ENCODE measurements at places on chromosomes 6 and 20. TPM values are rescaled to one million over a fixed set of nuclear protein-coding genes. Genes with fewer than 3 reads are reported as not detected.

- no peak for DNase-seq
- peaks cover 94% of the 10 kb centered on the region for H3K36me3 ChIP-seq
- peaks cover 49% of the 10 kb centered on the region for H3K4me1 ChIP-seq
- peak overlapping the region; percentile 22 for H3K27ac ChIP-seq
- no peak overlapping the region for H3K4me3 ChIP-seq
Observed at GRCh38 chr20:45948261-45948733, 13.8 kb downstream of the PCIF1 start.

DNA sequence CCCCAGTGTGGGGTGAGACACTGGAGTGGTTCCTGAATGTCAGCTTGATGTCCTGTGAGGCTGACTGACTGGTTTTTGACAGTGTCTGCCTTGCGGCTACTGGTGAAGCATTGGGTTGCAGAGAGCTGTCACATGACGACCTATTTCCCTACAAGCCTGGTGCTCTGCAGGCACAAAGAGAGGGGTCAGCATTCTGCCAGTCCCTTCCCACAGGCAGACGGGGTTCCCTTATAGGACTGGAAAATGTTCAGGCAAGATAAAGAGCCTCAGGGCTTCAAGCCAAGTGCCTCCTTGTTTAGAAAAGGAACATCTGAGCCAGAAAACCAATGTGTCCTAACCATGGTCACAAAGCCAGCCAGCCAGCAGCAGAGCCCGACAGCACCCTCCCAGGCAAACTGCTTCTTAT lies 11.0 kb downstream of the LY86 start:
- DNase-seq = no peak
- H3K27ac ChIP-seq = no peak overlapping the region
- no peaks in the 10 kb centered on the region for H3K27me3 ChIP-seq
- H3K36me3 ChIP-seq = no peaks in the 10 kb centered on the region
- no peak overlapping the region for H3K4me3 ChIP-seq
- peaks cover 11% of the 10 kb centered on the region for H3K4me1 ChIP-seq

DNA sequence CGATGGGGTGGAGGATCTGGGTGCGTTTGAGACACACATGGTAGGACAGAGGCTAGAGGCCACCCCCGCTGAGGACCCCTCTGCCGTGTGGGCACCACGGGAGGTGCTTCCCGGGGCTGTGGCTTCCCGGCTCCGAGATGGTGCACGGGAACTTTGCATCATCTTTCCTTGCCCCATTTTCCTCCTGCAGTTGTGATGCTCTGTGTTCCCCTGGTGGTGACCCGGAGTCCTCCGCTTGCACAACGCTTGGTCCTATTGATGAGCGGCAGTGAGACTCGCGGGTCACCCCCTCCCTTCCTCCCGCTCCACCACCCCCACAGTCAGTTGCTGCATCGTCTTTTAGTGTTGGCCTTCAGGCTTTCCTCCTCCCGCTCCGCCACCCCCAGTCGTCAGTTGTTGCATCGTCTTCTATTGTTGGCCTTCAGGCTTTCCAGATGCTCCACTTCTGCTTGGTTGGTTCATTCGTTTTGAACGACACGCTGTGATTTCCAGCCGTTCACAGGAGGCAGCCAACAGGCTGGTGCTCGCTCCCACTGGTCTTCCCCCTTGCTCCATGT lies 37.3 kb downstream of the PYGB start:
- no peaks in the 10 kb centered on the region for H3K27me3 ChIP-seq
- H3K36me3 ChIP-seq = peaks cover 54% of the 10 kb centered on the region
- no peak overlapping the region for H3K4me3 ChIP-seq
- H3K27ac ChIP-seq = no peak overlapping the region

LHFPL5 gene
- total RNA-seq = not detected

CTCFL gene
- not detected for total RNA-seq

DNA sequence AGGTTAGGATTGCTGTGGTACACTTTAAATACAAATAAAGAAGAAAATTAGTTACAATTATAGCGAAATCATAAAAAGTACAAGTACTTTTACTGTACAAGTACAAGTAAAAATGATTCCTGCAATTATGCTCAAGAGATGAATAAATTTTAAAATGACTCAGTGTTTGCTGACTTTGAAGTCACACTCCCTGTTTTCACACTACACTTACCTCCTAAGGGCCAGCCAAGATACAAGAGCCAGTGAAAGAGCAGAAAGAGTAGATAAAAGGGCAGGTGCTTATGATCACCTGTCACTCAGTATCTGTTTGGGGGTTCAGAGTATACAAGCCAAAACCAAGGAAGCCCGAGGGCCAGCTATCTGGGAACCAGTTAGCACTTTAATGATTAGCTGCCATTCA lies 41.0 kb upstream of the COL21A1 start:
- H3K27me3 ChIP-seq = no peaks in the 10 kb centered on the region
- no peaks in the 10 kb centered on the region for H3K4me1 ChIP-seq
- DNase-seq = no peak
- H3K36me3 ChIP-seq = no peaks in the 10 kb centered on the region
- no peak overlapping the region for H3K4me3 ChIP-seq

DNA sequence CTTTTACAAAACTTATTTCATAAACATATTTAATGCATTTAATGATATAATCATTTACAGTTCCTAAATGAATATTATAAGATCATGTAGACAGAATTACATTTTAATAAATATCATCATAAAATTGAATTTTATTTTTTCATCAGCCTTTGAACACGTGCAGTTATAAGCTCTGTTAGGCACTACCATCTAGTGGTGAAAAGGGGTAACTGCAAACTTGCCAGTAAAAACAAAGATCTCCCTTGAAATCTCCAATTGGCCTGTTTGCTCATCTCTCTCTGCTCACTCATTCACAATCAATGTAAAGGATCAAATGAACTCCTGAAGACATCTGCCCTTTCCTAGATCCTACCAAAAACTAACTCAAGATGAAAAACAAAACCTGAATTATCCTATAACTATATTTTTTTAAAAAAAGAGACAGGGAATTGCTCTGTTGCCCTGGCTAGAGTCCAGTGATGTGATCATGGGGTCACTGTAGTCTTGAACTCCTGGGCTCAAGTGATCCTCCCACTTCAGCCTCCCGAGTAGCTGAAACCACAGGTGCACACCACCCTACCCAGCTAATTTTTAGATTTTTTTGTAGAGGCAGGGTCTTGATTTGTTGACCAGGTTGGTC lies 31.7 kb downstream of the SAMHD1 start:
- DNase-seq = peak; percentile 79
- no peak overlapping the region for H3K27ac ChIP-seq
- peaks cover 83% of the 10 kb centered on the region for H3K36me3 ChIP-seq
- H3K27me3 ChIP-seq = no peaks in the 10 kb centered on the region

GRCh38 chr6:63859528-63859927 lies 223.9 kb downstream of the PHF3 start:
- H3K27ac ChIP-seq = no peak overlapping the region
- no peak overlapping the region for H3K4me3 ChIP-seq
- H3K4me1 ChIP-seq = no peaks in the 10 kb centered on the region

OLIG3 gene
- not detected for total RNA-seq

DNA sequence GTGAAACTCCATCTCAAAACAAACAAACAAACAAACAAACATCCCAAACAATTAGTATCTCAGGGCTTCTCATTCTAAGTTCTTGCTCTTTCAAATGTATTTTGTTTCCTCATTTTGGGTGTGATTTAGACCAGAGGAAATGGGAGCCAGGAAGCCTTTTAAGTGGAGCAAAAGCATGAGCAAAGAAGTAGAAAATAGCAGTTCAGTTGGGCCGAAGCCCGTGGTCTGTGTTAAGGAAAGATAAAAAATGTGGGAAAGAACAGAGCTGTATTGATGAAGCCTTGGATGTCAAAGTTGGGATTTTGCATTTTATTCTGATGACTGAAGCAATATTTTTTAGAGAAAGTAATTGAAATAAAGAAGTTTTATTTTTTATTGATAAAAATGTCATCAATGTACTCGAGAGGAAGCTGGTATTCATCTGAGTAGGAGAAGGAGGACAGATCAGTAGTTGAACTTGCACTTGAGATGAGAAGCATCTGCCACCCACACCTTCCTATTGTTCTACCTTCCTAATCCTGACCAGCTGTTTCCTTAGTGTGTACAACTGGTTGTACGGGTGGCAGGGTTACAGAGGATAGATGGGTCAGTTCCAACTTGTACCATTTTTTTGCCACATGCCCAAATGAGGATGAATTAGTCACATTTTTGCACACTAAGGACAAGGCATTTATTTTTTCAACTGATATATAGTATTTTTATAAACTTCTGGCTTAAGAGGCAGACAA lies 56.1 kb downstream of the KIAA0408 start:
- H3K4me1 ChIP-seq = no peaks in the 10 kb centered on the region
- H3K36me3 ChIP-seq = no peaks in the 10 kb centered on the region
- H3K27ac ChIP-seq = no peak overlapping the region
- H3K4me3 ChIP-seq = no peak overlapping the region
- no peak for DNase-seq
- no peaks in the 10 kb centered on the region for H3K27me3 ChIP-seq

All from natural killer cell (primary cell).